Stimulated activated CD8-positive, alpha-beta memory T cell treated with anti-CD3 and anti-CD28 coated beads, Interleukin-7, amount 100 ng/mL, for 48 hours (primary cell): ENCODE measurements at places on chromosomes 6 and 20.

DNA sequence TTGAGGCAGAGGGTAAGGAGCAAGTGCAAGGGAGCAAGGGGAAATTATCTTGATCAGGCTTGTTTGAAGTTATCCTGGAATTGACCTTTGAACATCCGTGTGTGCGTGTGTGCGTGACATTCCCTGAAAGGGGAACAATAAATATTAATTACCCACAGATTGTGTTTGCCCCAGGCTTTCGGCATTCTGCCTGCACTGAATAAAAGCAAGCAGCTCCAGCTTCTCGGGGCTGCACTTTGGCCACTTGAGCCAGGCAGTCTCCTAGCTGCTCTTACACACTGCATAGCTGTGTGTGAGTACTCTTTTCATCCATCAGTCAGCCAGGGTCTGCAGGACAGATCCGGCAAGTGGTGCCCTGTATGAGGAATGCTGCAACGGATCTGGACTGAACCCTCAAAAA, 107.7 kb upstream of the BTN3A2 start:
- no peak for DNase-seq

- DNase-seq, result no peak
Observed at GRCh38 chr6:112188906-112189305, 65.5 kb downstream of the LAMA4 start.

GRCh38 chr6:158758451-158758860, 60.7 kb downstream of the EZR start:
- DNase-seq, result no peak

DNA sequence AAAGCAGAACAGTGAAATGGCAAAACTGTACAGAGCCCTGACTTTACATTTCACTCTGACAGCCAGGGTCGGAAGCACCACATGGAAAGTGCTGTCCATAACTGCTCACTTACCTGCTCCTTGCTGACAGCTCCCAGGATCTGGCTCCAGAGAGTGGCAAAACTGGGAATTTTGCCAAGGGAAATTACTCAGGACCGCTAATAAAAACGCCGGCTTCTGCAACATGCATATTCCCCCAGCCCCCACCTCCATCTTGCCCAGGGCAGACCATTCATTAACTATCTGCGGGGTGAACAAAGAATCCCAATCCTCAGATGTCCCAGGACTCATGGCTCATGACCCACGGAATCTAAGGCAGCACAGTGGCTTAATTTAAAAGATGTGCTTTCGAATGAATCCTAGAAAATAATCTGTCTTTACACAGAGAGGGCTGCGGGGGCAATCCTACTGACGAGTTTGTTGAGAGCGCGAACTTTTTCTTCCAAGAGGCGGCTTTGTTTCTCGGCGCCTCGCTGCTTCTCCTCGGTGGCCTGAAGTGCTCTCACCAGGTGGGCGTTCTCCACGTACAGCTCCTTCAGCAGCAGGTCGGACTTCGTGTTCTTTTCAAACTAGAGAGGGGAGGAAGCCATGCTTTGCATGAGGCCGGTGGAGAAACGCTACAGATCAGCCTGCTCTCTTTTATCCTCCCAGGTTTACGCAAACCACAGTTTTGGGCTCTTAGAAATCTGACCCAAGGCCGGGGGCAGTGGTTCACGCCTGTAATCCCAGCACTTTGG, 45.8 kb downstream of the GINS1 start:
- DNase-seq, result no peak

DNA sequence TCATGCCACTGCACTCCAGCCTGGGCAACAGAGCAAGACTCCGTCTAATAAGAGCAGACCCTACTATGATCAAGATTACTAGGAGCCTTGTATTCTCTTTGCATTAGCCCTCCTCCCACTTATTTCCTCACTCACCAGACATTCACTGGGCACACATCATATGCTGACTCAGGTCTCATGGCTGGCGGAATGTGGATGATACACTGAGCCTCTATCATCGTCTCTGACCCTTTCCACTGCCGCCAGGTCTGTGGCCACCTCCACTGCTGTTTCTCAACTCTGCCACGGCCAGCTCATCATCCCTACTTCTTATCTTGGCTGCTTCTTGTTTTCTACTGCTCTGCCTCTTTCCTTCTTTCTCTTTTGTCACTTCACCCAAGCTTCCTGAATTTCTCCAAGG, 161.0 kb downstream of the BACH2 start:
- no peak for DNase-seq

DNA sequence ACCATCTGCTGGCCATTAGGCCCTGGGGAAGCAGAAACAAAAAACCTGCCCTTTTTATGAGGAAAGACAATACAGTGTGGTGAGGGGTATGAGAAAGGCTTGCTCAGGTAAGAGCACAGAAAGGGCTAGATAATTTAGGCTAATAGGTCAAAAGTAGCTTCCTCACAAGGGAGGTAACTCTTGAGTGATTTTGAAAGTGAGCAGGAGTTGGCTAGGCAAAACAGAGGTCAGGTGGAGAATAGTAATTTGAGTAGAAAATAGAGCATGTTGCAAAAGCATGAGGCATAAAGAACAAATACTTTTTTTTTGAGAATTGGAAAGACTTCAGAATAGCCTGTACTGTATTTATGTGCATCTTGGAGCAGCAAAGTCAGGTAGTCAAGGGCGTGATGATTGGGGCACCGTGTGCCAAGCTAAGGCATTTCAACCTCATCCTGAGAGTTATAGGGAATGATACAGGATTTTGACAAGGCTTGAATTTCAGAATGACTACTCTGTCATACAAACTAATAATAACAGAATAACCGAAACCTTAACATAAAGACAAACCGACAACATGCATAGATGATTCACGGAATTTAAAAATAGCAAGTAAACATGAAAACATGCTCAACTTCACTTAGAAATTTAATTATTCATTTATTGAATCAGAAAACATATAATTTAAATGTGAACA, 123.0 kb upstream of the ENPP5 start:
- DNase-seq, result no peak

DNA sequence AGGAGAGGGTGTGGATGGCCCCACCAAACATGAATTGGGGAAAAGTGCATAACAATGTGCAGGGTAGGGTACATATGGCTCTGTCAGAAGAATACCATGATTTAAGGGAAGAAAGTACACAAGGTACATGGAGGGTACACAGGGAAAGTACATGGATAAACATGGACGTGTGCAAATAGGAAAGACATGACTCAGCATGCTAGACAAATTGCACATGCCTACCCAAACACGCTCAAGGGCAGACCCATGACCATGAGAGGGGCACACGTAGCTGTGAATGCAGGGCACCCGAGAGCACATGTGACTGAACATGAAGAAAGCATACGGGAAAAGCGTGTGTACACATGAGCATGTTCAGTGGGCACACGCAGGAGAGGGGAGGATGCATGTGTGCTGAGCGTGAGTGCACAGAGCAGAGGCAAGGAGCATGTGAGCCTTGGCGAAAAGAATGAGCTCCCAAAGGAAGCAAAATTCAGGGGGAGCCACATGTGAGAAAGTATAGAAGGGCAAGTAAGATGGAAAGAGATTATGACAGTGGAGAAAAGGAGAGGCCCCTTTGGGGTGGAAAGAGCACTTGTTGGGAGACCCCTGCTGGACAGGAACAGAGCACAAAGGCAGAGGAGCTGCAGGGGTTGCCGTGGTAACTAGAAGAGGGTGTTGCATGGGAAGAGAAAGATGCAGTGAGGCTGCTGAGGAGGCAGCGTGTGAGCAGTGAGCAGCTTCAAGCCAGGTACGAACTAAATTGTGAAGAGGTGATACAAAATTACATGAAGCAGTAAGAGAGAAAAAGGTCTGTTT, 17.8 kb downstream of the OR2H2 start:
- DNase-seq, result no peak

DNA sequence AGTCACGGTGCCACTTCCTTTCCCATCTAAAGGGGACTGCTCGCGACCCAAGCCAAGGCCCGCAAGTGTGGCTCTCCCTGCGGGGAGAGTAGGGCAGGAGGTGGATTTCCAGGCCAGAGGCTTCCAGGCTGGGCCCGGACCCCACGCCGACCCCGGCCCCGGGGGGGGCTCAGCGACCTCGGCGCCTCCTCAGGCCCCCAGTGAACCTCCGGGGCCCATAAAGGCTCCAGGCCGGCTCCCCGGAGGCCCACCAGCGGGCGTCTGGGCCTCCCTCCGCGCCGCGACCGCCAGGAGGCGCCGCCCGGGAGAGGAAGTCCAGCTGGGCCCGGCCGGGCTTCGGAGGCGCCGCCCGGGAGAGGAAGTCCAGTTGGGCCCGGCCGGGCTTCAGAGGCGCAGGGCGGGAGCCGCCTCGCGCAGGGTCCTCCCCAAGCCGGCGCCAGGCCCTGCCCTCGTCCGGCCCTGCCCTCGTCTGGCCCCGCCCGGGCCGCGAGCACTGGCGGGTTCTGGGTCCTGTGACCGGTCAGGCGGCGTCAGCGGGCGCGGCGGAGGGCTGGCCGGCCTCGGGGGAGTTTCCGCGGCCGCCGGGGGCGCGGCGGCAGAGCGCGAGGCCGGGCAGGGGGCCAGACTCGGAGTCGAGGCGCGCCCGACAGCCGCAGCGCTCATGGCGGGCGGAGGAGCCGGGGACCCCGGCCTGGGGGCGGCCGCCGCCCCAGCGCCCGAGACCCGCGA, at the start of gene RAB32:
RAB32 (plus strand) TSS at position 623 of the 729 bp plus-strand sequence; CDS start at position 662, 39 bp downstream.
- DNase-seq, result no peak

GRCh38 chr6:14306151-14306906, 188.8 kb downstream of the CD83 start:
- DNase-seq, result no peak

DNA sequence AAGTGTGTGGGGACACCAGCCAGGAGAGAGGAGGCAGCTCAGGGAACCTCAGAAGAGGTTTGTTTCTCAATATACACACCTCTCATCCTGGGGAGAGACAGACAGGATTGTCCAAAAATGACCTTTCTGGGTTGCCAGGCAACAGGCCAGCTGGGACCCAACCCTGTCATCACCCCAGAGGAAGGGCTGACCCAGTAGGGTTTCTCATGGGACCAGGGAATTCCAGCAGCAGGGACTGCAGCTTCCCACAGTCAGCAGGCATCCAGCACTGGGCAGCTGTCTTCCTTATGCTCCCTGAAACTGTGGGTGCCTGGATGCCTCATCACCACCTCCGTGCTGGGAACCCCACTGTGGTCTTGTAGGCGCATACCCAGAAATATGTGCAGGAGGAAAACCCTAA, 1.3 kb downstream of the C20orf202 start:
- no peak for DNase-seq

DNA sequence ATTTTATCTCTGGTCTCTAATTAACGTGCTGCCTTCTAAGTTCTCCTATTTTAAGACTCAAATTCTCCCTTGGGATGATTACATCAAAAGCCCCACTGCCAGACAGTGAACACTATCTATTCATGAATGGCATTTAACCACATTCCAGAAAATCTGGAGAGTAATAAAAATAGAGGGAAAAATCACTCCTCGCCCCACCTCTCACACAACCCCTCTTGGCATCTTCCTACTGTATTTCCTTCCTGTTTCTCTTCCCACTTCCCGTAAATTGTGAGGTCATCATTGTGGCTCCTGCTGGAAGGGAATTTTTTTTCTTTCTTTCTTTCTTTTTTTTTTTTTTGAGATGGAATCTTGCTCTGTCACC, 31.5 kb downstream of the RAB44 start:
- no peak for DNase-seq

DNA sequence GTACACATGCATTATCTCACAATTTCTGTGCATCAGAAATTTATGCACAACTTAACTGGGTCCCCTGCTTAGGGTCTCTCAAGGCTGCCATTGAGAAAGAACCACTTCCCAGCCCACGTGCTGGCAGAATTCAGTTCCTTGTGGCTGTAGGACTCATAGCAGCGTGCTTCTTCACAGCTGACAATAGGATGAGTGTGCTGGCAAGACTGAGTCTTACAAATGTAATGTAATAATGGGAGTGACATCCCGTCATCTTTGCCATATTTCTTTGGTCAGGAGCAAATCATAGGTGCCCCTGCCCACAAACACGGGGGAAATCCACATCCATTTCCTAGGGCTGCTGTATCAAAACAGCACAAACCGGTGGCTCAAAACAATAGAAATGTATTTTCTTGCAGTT, 77.4 kb downstream of the FIG4 start:
- DNase-seq, result no peak

DNA sequence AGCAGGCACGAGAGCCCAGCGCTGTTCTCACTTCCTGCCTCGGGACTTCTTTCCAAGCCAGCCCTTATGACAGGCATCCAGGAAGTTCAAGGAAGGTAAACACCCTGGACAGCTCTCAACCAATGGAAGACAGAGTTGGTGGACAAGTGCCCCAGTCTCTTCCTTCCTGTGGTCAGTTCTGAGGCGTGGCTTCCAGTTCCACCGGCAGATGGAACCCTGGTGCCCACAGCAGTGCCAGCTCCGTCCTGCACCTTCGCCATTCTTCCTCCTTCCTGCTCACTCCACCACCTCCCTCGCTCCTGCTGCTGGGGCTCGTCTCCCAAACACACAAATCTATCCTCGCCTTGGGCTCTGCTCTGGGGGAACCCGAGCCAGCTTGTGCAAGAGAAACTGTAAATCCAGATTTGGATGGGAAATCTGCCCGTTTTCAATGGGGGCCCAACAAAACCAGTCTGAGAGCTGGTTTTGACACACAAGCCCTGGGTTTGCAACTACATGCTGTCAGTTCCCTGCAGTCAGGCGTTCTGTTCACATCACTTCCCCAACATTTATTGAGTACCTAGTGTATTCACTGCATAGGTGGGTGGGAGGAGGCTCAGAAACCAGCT, 162.7 kb downstream of the GRM4 start:
- no peak for DNase-seq

DNA sequence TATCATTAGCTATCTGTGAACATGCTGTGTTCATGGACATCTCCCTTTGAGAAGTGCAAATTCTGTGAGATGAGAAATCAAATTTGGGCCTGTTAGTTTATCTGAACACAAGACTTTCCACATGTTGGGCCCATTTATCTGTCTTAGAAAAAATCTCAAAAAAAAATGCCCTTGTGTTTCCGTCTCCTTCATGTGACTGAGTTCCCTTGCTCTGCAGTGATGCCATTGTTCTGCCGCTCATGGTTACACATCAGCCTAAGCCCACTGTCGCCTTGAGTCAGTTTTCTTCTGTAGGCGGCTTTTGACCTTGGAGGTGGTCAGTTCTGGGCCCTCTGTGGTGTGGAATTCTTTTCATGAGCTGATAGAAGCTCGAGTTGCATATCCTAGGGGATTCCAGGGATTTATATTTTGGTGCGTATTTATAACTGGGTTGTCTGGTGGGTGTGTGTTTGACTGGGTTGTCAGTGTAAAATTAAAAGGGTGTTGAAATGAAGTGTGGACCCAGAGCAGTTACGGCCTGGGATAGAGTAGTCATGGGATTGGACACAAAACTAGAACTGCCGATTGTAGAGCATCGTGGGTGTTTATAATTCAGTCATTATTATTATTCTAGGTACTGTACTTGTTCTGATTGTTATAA, 156.7 kb downstream of the JARID2 start:
- no peak for DNase-seq

GRCh38 chr20:50673466-50674137, 17.7 kb downstream of the RIPOR3 start:
- no peak for DNase-seq

- no peak for DNase-seq
Observed at GRCh38 chr6:90184334-90185298, 112.0 kb downstream of the BACH2 start.
